ENCODE measurements at places on chromosomes 7 and 10.
A peak's percentile ranks its signal among the peaks of the same experiment; 100 is the strongest.

DNA sequence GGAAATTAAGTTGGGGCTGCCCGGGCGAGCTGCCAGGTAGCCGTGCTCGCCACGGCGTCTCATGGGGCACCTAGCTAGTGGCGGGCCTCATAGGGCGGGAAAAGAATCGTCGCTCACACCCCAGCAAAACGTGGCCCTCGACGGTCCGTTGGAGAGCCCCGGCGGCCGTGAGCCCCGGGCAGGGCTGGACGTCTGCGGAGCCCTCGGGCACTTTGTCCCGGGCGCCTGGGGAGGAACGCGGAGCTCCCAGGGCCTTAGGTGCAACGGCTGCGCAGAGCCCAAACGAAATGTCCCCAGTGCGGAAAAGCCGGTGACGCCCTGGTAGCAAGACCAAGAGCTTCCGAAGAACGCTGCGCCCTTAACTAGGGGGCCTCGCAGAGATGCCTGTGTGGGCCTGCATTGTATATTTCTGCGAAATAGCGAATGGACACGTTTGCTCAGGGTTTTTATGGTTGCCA lies 866 bp upstream of the SFMBT2 start:
- DNase-seq = peak; percentile 18

DNA sequence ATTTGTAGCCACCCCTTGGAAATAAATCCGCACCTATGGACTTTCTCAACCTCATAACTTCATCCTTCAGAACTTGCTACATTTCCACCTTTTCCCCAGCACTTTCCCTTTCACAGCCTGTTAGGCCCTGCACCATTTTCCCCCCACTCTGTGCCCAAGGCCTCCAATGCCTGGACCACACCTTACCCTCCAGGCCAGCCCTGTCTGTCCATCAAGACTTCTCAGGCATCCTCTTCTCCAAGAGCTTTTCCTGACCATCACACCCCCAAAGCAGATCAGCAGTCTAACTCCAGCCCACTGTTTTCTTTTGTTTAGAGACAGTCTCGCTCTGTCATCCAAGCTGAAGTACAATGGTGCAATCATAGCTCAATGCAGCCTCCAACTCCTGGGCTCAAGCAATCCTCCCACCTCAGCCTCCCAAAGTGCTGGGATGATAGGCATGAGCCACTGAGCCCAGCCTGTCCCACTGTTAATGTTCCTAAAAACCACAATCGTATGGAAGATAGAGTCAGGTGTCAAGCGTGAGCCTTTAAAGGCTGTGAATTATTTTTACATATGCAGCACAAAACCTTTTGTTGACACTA lies 116.8 kb downstream of the PARD3 start:
- DNase-seq = no peak

- DNase-seq = no peak
Observed at GRCh38 chr10:132827423-132827789, 41.5 kb upstream of the NKX6-2 start.

DNA sequence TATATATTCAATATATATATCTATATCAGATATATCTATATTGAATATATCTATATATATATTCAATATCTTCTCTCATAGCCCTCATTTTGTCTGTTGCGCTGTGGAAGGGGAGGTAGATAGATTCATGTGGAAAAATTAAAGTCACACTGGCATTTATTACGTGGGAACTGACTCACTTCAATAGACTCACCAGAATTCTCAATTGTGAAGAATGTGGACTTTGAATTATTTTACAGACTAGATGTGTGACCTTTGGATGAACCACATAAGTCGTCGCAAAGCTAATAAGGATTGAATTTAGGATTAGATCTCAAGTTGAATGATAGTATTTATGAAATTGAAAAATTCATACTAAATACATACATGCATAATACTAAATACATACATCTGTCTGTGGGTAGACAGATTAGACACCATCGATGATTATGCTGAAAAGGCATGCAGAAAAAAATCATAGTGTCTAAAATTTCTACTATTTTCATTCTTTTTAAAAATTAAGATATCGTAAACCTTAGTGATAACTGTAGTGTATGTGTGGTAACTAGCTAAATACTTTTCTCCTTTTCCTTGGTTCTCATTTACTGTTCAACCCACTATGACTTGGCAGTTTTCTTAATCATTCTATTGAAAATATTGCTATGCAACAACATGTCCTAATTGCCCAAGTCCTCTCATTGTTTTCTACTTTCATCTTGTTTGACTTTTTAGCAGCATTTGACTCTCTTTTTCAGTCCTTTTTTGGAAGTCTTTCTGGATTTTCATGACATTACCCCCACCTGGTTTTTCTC lies 61.8 kb upstream of the A1CF start:
- DNase-seq = no peak

DNA sequence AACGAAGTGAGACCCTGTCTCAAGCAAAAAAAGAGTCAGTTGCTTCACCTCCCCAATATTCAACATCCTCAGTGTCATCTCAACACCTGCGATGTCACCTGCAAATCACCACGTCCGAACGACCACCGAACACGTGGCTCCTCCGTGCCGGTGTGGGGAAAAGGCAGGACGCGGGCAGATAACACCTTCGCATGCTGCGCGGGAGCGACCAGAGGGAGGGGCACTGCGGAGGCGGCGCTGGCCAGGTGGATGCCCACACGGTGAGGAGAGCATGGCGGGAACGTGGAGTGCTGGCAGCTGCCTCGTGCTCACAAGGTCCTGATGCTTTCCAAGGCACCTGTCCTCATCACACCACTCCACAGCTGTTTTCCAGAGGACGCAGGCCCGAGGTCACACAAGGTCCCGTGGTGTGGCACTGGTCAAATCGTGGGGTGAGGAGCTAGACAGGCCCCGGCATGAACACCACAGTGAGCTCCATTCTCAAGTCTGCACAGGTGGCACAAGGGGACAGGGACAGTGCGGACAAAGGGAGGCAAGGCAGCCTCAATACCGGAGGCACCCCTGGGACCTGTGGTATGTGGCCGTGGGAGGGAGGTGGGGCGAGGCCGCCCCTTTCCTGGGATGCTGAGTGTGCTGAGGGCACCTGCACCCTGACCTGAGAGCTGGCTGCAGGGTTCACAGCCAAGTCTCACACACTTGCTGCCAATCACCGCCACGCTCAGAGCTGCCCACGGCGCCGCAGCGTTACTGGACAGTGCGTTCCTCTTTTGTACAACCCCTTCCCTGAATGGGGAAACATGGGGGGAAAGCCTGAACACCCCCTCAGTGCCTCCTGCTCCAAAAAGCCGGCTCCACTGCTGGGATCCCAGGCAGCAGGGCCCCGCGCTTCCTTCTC lies 13.0 kb downstream of the TUBGCP2 start:
- no peak for DNase-seq

DNA sequence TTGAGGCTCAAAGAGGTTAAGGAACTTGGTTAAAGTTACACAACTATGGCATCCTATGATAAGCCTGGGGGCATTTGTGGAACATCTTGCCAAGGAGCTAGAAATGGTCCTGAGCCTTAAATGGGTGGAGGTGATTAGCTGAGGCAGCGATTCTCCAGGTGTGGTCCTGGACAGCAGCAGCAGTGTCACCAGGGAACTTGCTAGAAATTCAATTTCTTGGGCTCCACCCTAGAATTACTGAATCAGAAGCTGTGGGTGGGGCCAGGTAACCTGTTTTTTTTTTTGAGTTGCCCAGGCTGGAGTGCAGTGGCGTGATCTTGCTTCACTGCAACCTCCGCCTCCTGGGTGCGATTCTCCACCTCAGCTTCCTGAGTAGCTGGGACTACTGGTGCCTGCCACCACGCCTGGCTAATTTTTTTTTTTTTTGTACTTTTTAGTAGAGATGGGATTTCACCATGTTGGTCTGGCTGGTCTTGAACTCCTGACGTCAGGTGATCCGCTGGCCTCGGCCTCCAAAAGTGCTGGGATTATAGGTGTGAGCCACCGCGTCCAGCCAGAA lies 13.1 kb downstream of the RPS24 start:
- no peak for DNase-seq

- DNase-seq = no peak
Observed at GRCh38 chr10:8037941-8038894, 16.3 kb upstream of the GATA3 start.

GRCh38 chr10:104339469-104340110 lies 1.3 kb upstream of the ITPRIP start:
- DNase-seq = no peak

- no peak for DNase-seq
Observed at GRCh38 chr7:155963356-155963755, 151.1 kb upstream of the SHH start.

DNA sequence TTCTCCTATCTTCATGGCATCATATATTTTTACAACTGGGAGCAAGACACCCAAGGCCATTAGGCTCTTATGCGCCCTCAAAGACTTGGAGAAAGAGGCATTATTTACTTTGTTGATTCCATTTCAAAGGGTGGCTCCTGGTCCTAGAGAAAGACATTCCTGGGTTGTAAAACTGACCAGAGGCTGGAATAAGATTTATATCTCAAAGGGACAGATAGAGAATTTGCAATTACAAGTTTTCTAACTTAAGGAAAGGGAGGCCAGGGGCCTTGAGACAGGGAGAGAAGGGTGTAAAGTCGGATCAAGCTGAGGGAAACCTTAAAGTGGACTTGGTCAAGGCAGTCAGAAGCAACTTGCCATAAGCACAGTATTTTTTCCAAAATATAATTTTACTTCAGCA lies 1086.0 kb downstream of the SORCS3 start:
- DNase-seq = no peak

DNA sequence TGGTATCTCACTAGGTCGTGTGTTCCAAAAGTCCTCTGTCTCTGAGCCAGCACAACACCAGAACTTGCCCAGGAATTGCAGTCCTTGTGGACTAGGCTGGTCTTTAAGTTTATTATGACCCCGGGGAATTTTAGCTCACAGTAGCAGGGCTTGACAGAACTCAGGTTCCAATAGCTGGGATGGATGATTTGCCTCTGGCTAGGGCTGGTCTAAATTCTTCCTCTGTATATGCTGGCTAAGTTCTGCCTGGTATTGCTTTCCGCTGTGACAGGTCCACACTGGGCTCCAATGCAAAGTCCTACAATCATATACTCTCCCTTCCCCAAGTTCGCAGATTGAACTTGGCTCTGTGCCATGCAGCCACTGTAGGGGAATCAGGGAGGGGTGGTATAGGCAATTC lies 52.5 kb downstream of the FAS start:
- no peak for DNase-seq

DNA sequence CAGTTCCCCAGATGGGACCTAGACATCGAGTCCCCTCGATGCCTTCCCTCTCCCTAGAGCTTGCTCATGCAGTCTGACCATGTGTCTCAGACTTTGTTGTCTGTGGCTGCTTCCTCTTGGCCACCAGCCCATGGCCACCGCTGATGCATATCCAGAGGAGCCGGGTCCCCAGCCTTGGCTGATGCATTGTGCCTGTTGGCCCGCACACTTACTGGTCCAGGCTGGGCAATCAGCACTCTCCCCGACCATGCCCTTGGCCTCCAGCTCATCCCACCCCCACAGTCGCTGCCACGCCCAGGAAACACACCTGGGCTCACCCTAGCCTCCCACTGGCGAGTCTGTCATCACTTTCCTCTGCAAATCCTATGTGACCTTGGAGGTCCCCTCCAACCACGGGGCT lies 10.1 kb downstream of the NPC1L1 start:
- DNase-seq = no peak

DNA sequence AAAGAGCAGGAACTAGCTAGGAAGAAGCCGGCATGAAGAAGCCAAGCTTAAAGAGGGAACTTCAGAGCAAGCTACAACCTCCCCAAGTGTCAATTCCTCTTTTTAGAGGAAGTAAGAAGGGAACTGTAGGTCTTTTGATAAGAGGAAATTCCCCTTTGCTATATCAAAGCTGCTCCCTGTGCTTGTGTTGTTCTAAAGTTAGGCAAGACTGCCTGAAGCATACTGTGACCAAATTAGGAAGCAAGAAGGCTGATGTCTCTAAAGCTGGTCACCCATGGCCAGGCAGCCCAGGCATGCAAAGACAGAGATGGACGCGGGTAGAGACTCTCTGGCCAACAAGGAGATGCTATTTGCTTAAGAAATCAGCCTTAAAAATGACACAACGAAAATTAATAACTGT lies 87.9 kb downstream of the RNF216 start:
- DNase-seq = peak; percentile 41

DNA sequence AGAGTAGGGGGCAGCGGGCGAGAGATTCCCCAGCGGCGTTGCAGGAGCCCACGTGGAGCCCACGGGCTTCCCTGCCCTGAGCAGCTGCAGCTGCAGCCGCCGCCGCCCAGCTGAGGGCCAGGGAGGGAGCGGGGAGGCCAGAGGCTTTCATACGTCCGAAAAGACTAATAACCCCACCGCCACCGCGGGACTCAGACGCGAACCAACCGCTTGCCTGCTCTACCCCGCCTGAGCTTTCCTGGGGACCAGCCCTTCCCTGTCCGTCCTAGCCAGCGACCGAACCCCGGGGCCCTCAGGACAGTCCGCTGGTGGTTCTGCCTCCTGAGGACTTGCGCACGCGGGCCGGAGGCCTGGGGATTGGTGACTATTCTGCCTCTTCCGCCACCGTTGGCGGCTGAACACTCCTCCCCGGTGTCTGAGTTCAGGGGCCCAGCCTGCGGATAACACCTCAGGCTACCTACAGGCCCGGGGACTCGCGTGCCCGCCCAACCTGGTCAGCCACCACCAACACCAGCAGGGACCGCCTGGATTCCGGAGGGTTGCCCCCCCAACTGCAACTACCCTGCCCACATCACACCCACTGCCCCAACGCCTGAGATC lies 18.4 kb downstream of the IFT22 start:
- no peak for DNase-seq

DNA sequence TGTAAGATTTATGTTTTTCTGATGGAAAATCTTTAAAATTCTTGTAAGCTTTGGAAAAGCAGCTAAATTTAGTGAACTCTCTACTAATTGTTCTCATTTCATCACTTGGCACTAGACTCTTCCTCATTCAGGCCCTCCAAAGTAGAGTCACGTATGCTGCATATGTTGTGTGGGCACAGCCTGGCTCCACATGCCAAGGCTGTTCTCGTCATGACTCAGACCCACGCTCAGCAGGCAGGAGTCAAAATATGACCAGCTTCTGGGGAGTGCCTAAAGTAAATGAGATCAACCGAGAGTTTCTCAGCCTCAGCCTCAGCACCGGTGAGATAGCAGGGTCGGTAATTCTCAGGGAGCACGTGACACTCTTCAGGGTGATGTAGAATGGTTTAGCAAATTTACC lies 1672.9 kb downstream of the REEP3 start:
- no peak for DNase-seq

DNA sequence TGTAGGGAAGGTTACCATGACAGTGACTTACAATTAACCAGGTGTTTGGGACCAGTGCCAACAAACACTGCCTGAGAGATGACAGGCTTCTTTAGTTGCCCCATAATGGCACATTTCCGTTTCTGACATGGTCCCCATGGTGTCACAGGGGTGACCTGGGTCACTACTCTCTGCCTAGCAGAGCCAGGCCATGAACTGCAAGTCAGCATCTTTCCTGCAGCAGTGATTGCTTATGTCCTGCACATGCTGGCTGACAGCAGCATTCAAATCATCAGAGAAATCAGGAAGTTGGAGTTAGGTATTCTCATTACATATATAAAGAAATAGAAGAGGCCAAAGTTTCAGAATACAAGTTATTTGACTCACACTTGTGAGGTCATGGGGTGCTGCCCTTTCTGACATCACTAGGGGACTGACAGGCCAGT lies 47.1 kb upstream of the ZNRF2 start:
- DNase-seq = no peak

GRCh38 chr7:151246102-151246850 lies 2.2 kb downstream of the SMARCD3 start:
- no peak for DNase-seq

GRCh38 chr10:119441151-119441821 lies 101.2 kb downstream of the RGS10 start:
- no peak for DNase-seq
